ENCODE measurements at places on chromosomes 7 and 10.

- no peak for DNase-seq
These were observed 518.8 kb downstream of the DNAJB6 start for GRCh38 chr7:157855452-157856213.

DNA sequence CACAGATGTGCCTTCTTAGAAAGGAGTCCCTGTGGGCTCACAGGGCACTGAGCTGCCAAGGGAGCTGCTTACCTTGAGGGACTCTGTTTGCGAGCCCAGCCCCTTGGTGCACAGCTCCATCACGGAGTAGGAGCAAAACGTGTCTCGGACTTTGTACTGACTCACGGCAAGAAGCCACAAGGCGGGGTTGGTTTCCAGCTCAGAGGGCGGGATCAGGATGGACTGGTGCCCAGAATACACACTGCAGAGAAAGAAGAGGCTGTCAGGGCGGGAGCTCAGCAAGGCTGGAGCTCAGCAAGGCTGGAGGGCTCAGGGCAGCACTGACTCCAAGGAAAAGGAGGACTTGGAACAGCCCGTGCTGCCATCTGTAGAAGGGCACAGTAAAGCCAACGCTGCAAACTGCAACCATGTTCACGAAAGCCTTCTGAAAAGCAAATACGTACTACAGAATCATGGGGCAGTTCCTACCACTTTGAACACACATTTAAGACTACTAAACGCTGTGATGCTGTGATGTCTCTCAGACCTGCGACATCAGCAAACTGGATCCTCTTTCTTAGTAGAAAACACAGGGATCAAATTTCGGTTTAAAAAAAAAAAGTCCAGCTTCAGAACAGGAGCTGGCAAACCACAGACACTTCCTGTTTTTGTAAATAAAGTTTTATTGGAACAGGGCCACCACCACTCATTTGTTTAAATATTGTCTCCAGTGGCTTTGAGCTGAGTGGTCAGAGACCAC lies 194.3 kb downstream of the ZMYND11 start:
- DNase-seq: no peak

DNA sequence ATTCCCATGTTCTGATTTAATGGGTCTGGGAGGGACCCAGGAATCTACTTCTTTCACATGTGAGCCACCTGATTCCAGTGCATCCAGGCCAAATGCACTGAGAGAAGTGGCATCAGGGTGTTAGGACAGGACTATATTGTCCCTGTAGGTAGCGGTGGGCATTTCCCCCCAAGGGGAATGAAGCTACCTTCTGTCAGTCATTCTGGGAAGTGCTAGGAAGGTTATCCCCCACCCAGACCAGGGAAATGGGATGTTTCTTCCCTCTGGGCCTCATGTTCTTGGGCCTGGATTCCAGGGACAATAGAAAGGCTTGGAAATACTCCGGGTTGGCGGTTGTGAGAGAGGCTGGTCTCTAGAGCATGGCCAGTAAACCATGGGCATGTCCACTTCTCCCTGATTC lies 20.8 kb downstream of the C10orf53 start:
- no peak for DNase-seq

GRCh38 chr10:46225597-46225996 lies 61.2 kb upstream of the ANTXRL start:
- no peak for DNase-seq

DNA sequence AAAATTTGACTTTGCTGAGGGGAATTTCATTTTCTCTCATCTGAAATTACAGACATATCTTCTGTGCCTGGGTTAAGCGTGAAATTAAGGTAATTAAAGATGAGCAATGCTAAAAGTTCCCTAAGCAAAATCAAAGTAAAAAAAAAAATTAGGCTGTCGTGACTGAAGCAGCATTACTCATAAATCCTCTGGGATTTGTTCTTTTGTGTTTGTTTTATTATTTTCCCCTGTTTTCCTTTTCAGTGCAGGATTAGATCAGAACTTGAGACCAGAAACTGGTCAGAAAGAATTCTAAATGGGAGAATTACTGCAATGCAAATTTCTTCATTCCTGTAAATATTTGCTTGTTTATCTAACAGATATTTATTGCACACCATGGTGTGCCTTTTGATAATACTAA lies 141.4 kb upstream of the BET1 start:
- DNase-seq: no peak

DNA sequence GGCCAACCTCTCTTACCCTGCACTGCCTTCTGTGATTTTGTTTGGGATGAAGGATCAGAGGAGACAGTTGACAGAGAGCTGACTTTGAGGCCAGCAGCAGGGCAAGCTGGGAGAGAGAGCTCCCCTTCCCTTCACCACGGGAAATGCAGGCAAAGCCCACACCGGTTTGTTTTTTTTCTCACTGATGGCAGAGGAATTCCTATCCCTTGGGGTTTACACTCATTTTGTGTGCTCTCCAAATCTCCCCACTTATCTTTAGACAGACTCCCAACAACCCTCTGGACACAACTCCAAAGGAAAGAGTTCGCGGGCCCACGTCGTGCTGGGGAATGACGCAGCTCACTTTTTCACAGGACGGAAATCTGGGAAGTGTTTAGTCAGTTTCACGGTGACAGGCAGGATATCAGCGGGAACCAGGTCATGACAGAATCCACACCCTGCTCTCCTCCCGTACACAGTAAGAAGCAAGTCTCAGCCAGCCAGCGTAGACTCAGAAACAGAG lies 68.3 kb upstream of the FAM171A1 start:
- no peak for DNase-seq
